GM12892 (cell line): ENCODE measurements at places on chromosomes 12 and 14.

DNA sequence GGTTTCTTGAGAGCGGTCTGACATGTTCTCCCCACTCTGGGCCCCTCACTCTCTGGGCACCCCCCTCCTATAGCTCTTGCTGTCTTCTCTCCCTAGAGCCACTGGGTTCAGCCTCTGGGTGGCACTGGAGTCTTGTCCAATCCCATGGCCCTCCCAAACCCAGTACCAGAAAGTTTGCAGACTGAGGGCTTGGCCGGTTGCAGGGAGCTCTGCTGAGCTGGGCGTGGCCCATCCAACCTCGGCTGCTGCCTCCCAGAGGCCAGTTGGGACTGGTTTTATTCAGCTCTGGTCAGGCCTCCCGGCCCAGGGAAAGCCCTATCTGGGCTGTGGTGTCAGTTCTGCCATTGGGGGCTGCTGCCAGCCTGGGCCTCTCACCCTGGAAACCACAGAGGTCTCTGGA, 37.9 kb downstream of the ISCA2 start:
- DNase-seq: no peak

DNA sequence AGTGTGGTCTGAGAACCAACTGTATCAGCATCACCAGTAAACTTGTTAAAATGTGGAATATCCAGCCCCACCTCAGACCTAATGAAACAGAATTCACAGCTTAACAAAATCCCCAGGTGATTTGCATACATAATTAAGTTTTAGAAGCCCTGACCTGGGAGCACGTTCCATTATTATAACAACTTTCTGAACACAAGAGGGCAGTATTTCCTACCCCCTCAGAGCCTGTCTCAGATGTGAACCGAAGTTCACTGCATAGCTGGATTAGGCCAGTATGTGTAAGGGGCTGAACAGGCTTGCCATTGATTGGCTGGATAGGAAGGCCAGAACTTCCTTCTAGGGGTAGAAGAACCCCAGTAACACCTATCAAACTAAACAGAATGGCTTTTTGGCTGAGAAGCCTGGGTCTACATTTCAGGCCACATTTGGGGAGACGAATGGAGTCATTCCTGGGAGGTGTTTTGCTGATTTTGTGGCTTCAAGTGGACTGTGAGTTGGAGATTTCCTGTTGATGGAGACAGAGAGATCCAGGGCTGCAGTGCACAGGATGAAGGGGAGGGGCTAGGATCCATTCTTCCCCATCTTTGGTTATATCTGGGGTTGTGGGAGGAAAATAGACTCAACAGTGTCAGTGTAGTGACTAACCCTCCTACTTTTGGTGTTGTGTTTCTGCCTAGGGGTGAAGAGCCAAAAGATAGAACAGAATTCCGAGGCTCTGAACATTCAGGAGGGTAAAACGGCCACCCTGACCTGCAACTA, 94.7 kb upstream of the OR4E1 start:
- no peak for DNase-seq

- DNase-seq: no peak
Measured at GRCh38 chr14:56798447-56799342, 11.6 kb downstream of the OTX2 start.

DNA sequence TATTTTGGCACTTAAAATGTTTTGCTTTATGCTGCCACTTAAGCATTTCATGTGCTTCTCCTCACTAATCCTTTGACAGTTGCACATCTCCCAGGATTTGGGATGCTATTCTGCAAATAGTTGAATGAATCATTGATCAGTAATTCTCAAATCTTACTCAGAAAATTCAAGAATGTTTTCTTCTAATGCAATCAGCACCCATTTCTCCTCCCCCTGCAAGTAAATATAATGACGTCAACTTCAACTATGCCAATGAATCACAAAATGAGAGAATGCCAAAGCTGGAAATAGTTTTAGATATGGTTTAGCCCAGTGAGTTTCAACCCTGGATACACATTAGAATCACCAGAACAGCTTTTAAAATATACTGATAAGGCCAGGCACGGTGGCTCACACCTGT, 2.1 kb upstream of the BLOC1S1 start:
- DNase-seq: no peak

DNA sequence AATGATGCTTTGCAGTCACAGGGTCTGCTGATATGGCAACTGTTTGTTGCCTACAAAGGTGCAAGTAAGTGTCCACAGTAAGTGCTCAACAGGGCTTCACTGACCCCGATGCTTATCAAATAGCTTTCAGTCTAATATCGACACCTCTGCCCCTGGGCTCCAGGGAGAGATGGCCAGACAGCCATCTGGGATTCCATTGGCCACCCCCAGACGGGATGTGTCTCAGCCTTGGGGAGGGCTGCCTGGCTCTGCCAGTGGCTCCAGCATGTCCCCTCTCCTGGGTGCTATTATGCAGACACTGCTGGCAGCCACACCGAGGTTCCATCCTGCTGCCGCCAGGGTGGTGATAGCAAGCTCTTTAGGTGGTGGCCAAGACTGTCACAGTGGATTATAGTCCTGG, 57.4 kb downstream of the DGLUCY start:
- no peak for DNase-seq

DNA sequence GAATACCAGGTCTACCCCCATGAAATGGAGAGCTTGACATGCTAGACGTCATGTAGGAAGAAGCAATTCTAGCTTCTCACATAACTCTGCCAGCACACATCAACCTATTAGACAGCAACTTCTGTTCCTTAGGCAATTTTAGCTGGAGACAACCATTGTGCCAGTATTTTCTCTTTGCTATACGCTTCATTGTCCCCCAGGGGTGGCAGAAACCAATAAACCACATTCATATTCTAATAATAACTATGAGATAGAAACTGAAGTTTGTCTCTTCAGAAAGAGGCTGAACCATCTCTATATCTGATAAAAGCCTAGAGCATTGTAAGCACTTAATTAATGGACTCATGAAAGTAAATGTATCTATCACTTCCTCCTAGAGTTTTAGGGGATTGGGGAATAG, 278.6 kb downstream of the FOXG1 start:
- DNase-seq: no peak
